ENCODE measurements at places on chromosomes 12 and 14. TPM values are rescaled to one million over a fixed set of nuclear protein-coding genes. Genes with fewer than 3 reads are reported as not detected.

GRCh38 chr14:36365766-36366165 lies 45.3 kb upstream of the MBIP start:
- no peak for DNase-seq

DNA sequence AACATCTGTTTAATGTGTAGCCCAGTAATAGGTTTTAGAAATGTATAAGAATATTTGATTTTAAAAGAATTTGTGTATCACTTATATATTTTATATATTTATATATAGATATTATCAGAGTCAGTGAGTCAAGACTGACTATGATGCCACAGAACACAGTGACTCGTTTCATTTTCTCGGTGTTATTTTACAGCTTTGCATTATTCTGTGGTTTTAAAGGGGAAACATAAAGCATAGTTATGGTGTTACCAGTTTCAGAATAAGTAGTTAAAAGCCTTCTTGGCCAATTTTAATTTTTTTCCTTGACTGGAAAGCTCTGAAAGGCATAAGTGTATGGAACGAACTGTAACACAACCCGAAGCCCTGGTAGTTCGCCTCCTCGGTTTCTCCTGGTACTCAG lies 91.0 kb downstream of the GRIP1 start:
- no peak for DNase-seq

DNA sequence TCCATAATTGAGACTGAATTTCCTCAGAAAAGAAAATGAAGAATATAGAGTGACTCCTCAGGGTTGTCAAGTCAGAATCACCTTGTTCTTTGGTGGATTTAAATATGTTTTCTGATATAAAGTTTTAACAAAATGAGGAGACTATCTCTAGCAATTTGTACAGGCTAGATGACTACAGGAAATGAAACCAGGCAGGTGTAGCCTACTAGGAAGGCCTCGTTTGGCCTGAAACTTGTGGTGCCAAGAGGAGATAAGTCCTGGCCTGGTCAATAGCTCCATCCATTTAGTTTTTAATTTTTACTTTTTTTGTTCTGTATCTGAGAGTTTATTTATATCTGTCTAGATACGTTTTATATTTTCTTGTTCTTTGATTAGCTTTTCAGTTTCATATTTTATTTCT lies 41.5 kb downstream of the SNAPC1 start:
- no peak for DNase-seq

BATF gene
- 0.84 TPM for total RNA-seq

LRRIQ1 gene
- total RNA-seq, result 0.08 TPM
